ENCODE measurements at places on chromosomes 7 and 10.

DNA sequence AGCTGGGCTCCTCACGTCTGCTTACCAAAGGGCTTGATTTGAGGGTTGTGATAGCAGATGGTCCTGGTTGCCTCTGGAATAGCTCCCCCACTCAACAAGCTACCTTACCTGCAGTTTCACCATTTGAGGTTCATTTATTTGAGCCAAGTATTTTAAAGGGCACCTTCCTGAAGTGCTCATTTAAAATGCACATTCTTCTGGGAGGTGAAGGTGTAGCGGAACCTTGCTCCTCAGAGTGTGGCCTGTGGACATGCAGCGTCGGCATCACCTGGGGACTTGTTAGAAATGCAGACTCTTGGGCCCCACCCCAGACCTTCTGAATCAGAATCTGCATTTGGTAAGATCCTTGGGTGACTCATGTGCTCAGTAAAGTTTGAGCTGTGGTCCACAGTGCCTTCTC is 2.3 kb downstream of the CDH23 start:
- DNase-seq, result no peak

DNA sequence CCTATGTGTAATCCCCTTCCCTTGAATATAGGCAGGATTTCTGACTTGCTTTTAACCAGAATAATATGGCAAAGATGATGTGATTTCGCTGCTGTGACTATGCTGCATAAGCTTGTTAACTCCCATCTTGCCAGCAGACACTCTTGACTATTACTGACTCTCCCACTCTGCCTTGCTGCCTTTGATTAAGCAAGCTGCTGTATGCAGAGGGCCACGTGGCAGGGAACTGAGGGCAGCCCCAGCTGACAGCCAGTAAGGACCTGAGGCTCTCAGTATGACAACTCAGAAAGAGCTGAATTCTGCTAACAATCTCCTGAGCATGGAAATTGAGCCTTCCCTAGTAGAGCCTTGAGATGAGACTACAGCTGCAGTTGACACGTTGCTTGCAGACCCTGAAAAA is 279.4 kb upstream of the CACNA2D1 start:
- no peak for DNase-seq

DNA sequence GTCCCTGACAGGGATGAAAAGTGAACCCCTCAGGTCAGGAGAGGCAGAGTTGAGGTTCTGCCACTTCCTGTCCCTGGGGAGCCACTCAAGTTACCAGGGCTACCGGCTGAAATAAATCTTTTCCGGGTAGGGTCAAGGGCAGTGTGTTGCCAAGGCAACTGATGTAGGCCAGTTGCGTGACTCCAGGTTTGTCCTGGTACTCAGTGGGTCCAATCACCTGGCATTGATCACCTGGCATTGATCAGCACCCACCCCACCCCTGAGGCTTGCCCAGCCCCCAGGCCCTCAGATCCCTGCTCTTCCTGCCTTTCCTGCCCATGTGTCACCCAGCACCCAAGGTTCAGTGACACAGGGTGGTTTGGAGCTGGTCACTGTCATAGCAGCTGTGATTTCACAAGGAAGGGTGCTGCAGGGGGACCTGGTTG is 5.9 kb downstream of the SAP25 start:
- DNase-seq, result no peak

- DNase-seq, result no peak
Observed at GRCh38 chr10:118045837-118046394, 825 bp downstream of the RAB11FIP2 start.

- no peak for DNase-seq
Observed at GRCh38 chr7:104207348-104207730, 474 bp downstream of the ORC5 start.

- no peak for DNase-seq
Observed at GRCh38 chr10:18140957-18141845, 977 bp downstream of the CACNB2 start.
